ENCODE measurements at places on chromosomes 3 and 15.

GRCh38 chr3:140236836-140237501 is 302.0 kb downstream of the CLSTN2 start:
- H3K27ac ChIP-seq = no peak overlapping the region
- H3K36me3 ChIP-seq = no peaks in the 10 kb centered on the region
- H3K27me3 ChIP-seq = no peaks in the 10 kb centered on the region
- H3K4me3 ChIP-seq = no peak overlapping the region

GRCh38 chr3:24156466-24156865 is 211.4 kb downstream of the NR1D2 start:
- DNase-seq = no peak
- H3K27ac ChIP-seq = no peak overlapping the region
- no peaks in the 10 kb centered on the region for H3K27me3 ChIP-seq
- no peaks in the 10 kb centered on the region for H3K4me1 ChIP-seq
- H3K36me3 ChIP-seq = no peaks in the 10 kb centered on the region

DNA sequence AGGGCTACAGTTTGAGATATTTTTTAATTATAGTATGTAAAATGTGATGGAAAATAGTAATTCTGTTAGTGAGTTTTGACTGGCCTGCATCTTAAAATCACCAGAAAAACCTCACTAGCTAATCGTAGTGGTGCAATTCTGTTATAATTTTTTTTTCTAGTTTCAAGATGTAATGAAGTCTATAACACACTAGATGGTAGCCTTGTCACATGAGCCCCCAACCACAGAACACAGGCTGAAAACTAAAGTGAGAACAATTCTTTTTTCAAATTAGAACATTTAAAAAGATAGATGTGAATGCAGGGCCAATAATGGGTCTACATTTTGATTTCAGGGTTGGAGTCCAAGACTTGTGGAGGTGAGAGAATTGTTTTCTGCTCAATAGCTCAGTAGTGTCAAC is 83.3 kb upstream of the KCNH8 start:
- DNase-seq = peak; percentile 49
- no peaks in the 10 kb centered on the region for H3K36me3 ChIP-seq
- no peak overlapping the region for H3K27ac ChIP-seq
- H3K27me3 ChIP-seq = no peaks in the 10 kb centered on the region

DNA sequence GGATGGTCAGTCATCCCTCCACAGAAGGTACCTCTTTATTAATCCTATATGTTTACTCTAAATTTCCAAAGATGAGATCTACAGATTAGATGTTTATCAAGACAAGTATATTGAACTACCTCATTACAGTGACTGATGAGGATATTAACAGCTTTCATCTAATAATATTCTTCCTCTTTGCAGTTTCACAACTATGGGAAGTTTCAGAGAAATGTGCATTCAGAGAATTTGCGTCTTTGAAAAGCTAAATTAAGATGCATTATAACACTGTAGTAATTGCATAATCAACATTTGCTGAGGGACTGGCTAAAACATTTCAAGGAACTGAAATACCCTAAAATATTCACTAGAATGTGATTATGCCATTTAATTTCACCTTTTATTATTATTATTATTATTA is 46.7 kb downstream of the MCF2L2 start:
- H3K27ac ChIP-seq = no peak overlapping the region
- no peak for DNase-seq
- peaks cover 8% of the 10 kb centered on the region for H3K4me1 ChIP-seq

DNA sequence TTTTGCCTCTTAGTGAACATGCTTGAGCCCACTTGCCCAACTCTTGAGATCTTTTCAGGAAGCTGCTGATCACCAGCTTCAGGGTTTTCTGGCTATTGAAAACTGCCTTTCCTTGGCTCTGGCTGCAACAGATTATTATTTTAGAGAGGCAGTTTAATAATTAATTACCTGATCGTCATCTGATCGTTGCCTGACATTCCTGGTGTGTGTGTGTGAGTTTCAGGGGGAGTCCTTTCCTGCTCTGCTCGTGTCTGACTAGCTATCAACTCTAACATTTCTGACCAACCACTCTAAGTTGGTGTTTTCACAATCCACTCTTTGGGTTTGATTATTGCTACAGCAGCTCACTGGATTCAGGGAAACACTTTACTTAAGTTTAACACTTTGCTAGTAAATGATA is 84.3 kb upstream of the SPATA16 start:
- H3K36me3 ChIP-seq = no peaks in the 10 kb centered on the region
- no peak overlapping the region for H3K4me3 ChIP-seq
- H3K27ac ChIP-seq = no peak overlapping the region
